ENCODE measurements at places on chromosomes 16 and 17. TPM values are rescaled to one million over a fixed set of nuclear protein-coding genes. Genes with fewer than 3 reads are reported as not detected.
A peak's percentile ranks its signal among the peaks of the same experiment; 100 is the strongest.

DNA sequence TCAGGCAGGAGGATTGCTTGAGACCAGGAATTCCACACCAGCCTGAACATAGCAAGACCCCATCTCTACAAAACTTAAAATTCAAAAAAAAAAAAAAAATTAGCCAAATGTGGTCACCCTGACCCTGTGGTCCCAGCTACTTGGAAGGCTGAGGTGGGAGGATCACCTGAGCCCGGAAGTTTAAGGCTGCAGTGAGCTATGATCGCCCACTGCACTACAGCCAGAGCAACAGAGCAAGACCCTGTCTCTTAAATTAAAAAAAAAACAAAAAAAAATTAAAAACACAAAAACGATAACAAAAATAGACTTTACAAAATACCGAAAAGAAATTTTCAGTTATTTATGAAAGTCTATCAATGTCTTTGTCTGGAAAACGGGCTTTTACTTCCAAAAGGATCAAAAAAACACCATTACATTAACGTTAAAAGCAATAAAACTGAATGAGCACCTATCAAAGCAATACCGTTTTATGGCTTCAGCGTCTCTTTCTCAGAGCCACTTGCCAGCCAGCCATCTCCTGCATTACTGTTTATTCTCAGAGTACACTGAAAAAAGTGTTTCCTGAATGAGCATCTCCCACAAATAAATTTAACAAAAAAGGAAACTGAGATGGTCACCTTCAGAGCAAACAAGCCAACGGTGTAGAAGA, 6.1 kb downstream of the USP7 start:
- no peak for DNase-seq
- H3K4me1 ChIP-seq = peaks cover 22% of the 10 kb centered on the region
- no peaks in the 10 kb centered on the region for H3K27me3 ChIP-seq
- no peak overlapping the region for H3K27ac ChIP-seq
- no peak overlapping the region for H3K4me3 ChIP-seq

GRCh38 chr16:86786338-86786737, 208.0 kb downstream of the FOXL1 start:
- no peak for DNase-seq
- H3K4me1 ChIP-seq = no peaks in the 10 kb centered on the region
- H3K36me3 ChIP-seq = no peaks in the 10 kb centered on the region
- H3K27ac ChIP-seq = no peak overlapping the region
- peaks cover 4% of the 10 kb centered on the region for H3K27me3 ChIP-seq
- H3K4me3 ChIP-seq = no peak overlapping the region

DNA sequence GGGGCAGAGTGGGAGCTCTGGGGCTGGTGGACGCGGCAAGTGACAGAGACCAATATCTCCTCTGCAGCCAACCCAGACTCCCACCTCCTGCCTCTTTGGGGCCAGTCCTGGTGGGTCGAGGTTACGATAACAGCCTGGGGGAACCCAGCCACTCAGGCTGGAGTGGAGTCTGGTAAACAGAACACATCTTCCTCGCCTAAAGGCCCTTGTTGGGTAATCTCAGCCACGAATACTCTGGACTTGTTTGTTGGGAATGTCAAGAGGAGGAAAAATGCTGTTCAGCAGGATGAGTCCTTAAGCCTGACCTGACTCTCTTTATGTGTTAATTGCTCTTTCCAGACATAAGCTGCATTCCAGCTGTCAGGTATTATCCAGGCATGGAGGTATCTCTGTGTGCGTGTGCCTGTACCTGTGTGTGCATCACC, 8.0 kb upstream of the SPNS2 start:
- H3K4me1 ChIP-seq = no peaks in the 10 kb centered on the region
- no peak overlapping the region for H3K27ac ChIP-seq
- H3K27me3 ChIP-seq = no peaks in the 10 kb centered on the region
- H3K36me3 ChIP-seq = no peaks in the 10 kb centered on the region
- no peak for DNase-seq

GRCh38 chr16:23521037-23521743, 10.9 kb upstream of the GGA2 start:
- no peak for DNase-seq
- no peaks in the 10 kb centered on the region for H3K27me3 ChIP-seq
- H3K4me1 ChIP-seq = no peaks in the 10 kb centered on the region
- no peak overlapping the region for H3K4me3 ChIP-seq

- H3K4me1 ChIP-seq = no peaks in the 10 kb centered on the region
- no peak for DNase-seq
- H3K4me3 ChIP-seq = no peak overlapping the region
- H3K36me3 ChIP-seq = no peaks in the 10 kb centered on the region
- no peaks in the 10 kb centered on the region for H3K27me3 ChIP-seq
- no peak overlapping the region for H3K27ac ChIP-seq
These were observed 200.7 kb downstream of the CCDC182 start for GRCh38 chr17:57544401-57544800.

DNA sequence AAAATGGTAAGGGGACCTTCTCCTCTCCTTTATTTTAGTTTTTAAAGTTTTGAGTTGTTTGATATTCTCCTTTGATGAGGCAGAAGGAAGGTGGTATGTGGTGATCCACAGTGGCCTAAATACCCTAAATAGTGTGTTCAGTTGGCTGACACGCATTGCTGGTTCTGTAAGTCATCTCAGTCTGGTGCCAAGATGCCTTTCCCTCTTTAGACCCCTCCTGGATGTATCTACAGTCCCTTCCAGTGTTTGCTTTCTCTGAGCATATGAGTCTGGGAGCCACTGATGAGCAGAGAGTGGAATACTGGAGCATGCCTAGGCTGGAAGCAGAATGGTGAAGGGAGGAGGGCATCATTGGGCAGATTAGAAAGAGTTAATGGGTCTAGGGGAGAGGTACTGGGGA, 64.5 kb downstream of the NEUROD2 start:
- H3K27ac ChIP-seq = no peak overlapping the region
- H3K4me3 ChIP-seq = no peak overlapping the region
- H3K4me1 ChIP-seq = peaks cover 3% of the 10 kb centered on the region
- no peaks in the 10 kb centered on the region for H3K27me3 ChIP-seq
- peaks cover 11% of the 10 kb centered on the region for H3K36me3 ChIP-seq

- peaks cover 27% of the 10 kb centered on the region for H3K4me1 ChIP-seq
- no peak for DNase-seq
- no peaks in the 10 kb centered on the region for H3K27me3 ChIP-seq
- peak overlapping the region; percentile 82 for H3K27ac ChIP-seq
These were observed 28.1 kb downstream of the BANP start for GRCh38 chr16:87979352-87979751.

DNA sequence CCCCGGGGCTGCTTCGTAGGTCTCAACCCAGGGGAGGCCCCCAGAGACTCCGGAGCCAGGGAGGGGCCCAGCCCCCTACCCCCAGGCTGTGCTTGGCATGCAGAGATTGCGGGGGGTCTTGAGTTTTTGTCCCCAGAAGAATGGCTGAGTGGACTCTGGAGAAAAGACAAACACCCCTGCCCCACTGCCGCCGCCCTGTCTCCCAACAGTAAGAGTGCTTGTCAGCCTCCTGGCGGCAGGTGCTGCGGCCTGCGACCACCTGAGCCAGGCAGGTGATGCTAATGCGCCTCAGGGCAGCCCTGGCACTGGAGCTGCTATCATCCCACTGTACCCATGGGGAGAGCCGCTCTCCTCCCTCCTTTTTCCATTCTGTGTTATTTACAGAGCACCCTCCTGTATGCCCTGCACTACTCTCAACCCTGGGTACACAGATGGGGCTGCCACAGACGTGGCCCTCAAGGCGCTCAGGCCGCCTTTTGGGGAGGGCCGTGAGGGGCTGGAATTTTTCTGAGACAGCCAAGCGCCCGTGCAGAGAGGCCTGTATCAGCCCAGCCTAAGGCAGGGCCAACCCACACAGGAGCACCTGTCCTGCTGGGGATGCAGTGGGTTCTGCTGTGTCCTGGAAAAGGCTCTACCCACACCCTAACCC, 2.6 kb upstream of the IL17C start:
- no peak overlapping the region for H3K27ac ChIP-seq
- peaks cover 3% of the 10 kb centered on the region for H3K27me3 ChIP-seq
- DNase-seq = no peak

GRCh38 chr16:49876716-49877129, 20.8 kb upstream of the ZNF423 start:
- H3K27me3 ChIP-seq = no peaks in the 10 kb centered on the region
- H3K4me1 ChIP-seq = peaks cover 4% of the 10 kb centered on the region
- peak; percentile 82 for DNase-seq
- H3K4me3 ChIP-seq = peak overlapping the region; percentile 28
- H3K36me3 ChIP-seq = no peaks in the 10 kb centered on the region

GRCh38 chr17:76940738-76941350, 72.6 kb downstream of the MGAT5B start:
- H3K4me1 ChIP-seq = no peaks in the 10 kb centered on the region
- H3K27me3 ChIP-seq = peaks cover 2% of the 10 kb centered on the region

- DNase-seq = no peak
- H3K27me3 ChIP-seq = no peaks in the 10 kb centered on the region
- no peak overlapping the region for H3K27ac ChIP-seq
- H3K4me3 ChIP-seq = no peak overlapping the region
- H3K36me3 ChIP-seq = no peaks in the 10 kb centered on the region
These were observed 206.1 kb downstream of the KCNJ2 start for GRCh38 chr17:70375406-70375805.

DNA sequence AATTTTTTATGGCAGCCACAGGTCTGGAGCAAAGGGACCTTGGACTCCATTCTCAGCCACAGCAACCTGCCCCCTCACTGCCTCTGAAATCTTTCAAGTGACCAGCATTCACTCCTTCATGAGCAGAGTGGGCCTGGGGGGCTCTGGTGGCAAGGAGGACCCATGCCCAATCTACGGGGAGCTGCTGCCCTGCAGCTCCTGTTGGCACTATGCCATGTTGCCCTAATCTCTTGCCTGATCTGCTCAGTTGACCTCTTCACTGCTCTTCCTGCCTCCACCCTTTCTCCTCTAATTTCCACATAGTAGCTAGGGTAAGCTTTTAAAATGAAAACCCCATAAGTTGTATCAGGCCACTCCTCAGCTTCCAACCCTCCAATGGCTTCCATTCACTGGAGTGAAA, 2.9 kb upstream of the PRKCB start:
- H3K27ac ChIP-seq = no peak overlapping the region
- H3K4me3 ChIP-seq = no peak overlapping the region
- H3K27me3 ChIP-seq = no peaks in the 10 kb centered on the region

DNA sequence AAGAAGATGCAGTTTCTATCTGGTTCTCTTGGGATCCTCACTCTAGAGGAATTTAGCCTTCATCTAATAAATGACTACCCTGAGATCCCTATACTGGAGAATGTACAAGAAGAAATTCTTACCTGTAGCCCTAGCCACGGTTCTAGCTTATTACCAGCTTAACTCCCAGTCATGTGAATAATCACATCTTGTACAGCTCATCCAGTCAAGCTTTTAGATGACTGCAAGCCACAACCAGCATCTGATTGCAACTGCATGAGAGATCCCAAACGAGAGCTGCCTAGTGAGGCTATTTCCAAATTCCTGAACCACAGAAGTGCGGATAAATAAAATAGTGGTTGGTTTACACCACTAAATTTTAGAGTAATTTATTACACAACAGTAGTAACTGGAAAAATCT, 196.0 kb upstream of the CPHXL start:
- no peaks in the 10 kb centered on the region for H3K4me1 ChIP-seq
- no peaks in the 10 kb centered on the region for H3K36me3 ChIP-seq
- H3K27me3 ChIP-seq = no peaks in the 10 kb centered on the region
- DNase-seq = no peak
- no peak overlapping the region for H3K27ac ChIP-seq

GRCh38 chr17:28480278-28480677, 6.8 kb downstream of the SLC13A2 start:
- no peaks in the 10 kb centered on the region for H3K4me1 ChIP-seq
- H3K4me3 ChIP-seq = no peak overlapping the region
- no peak overlapping the region for H3K27ac ChIP-seq
- H3K27me3 ChIP-seq = no peaks in the 10 kb centered on the region
- no peak for DNase-seq

DNA sequence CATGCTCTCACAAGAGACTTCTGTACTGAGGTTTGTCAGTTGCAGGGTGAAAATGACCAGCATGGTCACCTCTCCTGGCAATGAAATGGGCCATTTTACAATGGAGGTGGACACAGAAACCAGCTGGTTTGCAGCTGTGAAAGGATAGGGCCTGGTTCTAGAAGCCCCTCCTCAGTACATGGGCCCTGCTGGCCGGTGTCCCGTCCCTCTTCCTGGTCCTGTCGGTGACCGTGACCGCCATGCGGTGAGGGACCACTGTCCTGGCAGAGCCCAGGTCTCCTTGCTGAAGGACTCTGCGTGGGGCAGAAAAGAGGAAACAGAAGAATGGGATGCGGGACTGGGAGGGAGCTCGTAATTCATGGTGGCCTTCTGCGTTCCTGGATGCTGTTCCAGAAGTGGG, 76.0 kb upstream of the ZNF423 start:
- DNase-seq = peak; percentile 12
- no peak overlapping the region for H3K4me3 ChIP-seq
- H3K4me1 ChIP-seq = no peaks in the 10 kb centered on the region
- peaks cover 4% of the 10 kb centered on the region for H3K27me3 ChIP-seq
- no peak overlapping the region for H3K27ac ChIP-seq

DNA sequence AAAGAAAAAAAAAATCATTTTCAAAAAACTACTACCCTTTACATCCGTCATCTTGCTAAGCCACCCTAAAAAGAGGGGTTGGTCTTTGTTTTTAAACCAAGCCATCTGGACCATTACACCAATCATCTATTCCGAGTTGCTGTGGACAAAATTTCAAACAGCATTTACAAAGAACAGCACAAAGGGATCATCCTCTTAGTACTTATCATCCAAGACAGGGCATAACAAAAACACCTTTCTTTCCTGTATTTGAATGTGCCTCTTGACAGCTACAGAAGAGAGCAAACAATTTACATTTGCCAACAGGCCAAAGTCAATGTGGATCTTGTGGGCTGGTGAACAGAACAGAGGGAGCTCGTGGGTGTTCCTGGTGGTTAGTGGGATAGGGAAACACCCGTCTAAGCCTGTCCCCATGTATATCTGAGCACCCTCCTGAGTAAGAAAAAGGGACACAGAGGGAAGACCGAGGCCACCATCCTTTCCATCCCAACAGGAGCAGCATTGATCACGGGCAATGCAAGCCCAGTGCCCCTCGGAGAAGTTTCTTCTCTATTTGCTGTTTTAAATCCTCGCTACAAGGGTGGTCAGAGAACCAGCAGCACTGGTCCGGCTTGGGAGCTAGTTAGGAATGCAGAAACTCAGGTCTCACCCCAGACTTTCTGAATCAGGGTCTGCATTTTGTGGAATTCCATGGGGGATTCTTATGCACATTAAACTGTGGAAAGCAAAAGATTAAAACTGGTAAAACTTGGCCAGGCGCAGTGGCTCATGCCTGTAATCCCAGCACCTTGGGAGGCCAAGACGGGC, 1.9 kb downstream of the SLC39A11 start:
- peak overlapping the region; percentile 63 for H3K27ac ChIP-seq
- no peaks in the 10 kb centered on the region for H3K27me3 ChIP-seq
- DNase-seq = no peak
- peaks cover 24% of the 10 kb centered on the region for H3K4me1 ChIP-seq
- H3K4me3 ChIP-seq = no peak overlapping the region

DNA sequence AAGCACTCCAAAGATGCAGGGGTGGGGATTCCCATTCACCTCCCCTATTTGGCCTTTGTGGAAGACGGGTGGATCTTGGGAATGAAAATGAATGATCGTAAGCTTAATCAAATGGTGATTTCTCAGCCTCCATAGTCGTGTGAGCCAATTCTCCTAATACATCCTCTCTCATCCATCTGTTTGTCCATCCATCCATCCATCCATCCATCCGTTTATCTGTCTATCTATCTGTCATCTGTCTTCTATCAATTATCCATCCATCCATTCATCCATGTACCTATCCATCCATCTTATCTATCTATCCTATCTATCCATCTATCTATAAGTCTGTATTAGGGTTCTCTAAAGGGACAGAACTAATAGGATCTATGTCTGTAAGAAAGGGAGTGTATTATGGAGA, 7.8 kb downstream of the RNF213 start:
- H3K4me1 ChIP-seq = peaks cover 7% of the 10 kb centered on the region
- H3K27ac ChIP-seq = no peak overlapping the region
- no peak overlapping the region for H3K4me3 ChIP-seq
- DNase-seq = no peak

The LITAF gene
- 5.2 TPM for total RNA-seq

The GCGR gene
- 72.0 TPM for total RNA-seq

The IRF8 gene
- 17.1 TPM for total RNA-seq

Data from liver (tissue), 10 donors.